ENCODE measurements at places on chromosomes 4 and X.

DNA sequence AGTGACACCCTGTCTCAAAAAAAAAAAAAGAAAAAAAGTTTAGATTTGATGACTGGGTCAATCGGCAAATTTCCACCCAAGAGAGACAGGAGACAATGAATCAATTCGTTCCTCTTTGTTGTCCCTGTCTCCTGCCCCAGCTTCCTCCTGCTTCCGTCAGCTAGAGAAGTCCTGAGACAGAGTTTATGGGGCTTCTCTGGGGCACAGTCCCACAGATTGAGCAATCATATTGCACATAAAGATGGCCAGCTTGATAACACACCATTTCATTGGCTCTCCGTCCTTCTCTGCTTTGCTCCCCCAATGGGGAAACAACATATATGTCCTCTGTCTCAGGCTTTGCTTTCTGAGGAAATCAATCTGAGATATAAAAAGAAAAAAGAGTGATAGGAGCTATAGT, 78.4 kb upstream of the FUNDC1 start:
- DNase-seq = no peak

GRCh38 chr4:83307920-83308319, 23.3 kb upstream of the COQ2 start:
- DNase-seq = no peak

DNA sequence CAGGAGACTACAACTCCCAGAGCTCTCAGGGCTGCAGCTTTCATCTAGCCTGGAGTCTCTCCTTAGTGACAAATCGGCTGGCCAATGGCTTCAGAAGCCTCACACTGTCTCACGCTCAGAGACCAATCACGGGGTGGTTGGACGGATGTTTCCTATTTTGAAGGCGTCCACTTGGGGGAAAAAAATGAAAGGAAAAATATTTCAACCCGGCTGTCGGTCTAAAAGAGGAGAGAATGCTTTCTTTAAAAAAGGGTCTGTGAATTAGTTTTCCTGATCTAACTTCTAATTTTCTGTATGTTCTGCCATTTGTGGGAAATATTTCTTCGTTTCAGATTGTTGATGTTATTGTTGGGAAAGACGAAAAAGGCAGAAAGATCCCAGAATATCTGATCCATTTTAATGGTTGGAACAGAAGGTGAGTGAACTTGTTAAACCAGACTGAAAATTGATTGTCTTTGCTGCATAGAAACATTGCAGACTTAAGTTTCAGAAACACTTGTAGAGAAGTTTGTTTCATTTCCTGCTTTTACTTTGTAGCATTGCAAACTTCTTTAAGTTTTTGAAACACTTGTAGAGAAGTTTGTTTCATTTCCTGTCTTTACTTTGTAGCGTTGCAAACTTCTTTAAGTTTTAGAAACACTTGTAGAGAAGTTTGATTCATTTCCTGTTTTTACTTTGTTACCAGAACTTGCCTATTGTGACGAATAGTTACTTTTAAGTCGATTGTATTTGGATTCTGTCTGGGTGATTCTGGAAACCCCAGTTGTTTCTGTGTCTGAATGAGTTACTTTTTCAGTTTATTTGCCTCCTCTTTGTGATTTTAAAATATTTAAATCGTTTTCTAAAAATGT, 1.6 kb downstream of the MSL3 start:
- no peak for DNase-seq

GRCh38 chr4:42985976-42986375, 93.5 kb downstream of the GRXCR1 start:
- DNase-seq = no peak

- DNase-seq = no peak
Observed at GRCh38 chrX:50723006-50723405, 91.0 kb downstream of the SHROOM4 start.

GRCh38 chr4:80360084-80360483, 24.6 kb downstream of the CFAP299 start:
- DNase-seq = no peak

GRCh38 chrX:106726485-106727437, at the start of gene RNF128:
Gene RNF128 (plus strand): TSS chrX:106726701. CDS start chrX:106726914, 213 bp downstream.
- DNase-seq = peak; percentile 83

GRCh38 chr4:126242679-126243390, 928.1 kb downstream of the FAT4 start:
- DNase-seq = no peak

DNA sequence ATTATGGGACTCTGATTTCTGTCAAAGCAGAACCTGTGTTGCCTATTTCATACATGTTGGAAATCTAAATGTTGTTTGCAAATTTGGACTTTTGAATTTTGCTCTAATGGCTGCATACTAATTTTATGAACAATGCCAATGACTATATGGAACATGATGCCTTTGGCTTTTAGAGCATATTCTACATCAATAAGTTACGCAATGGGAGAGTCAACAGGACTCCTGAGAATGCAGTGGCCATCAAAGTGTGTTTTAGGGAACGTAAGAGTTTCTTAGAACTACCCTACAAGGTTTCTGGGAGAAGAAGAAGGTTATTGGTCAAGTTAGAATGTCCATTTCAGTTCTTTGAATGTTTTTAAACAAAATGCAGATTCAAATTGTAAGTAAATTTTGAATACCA, 76.1 kb downstream of the SLIT2 start:
- DNase-seq = no peak

- DNase-seq = peak; percentile 67
Observed at GRCh38 chr4:25505637-25505991, 128.6 kb downstream of the ANAPC4 start.

DNA sequence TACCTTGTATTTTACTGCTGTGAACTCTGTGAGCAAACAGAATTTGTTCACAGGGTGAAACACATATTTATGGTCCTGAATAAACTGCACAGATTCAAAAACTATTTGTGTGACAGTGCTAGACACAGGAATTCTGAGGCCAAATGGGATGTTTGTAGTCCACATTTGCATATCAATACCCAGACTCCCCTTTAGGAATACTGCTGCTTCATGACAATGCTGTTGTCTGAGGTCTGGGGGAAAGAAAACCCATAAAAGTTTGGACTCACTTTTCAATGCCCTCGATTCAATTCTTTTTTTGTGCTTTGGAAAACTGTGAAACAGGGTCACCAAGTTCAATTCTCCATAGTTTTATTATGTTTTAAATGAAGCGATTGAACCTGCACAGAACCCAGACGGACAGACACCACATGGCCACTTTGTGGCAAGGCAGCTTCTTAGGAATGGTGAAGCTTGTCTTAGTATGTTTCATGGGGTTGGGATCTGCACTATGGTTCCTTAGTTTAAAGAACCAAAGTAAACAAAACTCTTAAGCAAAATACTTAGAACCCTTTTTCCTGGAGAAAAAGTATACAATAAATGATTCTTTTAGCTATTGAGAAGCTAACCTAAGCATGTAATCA, 92.3 kb upstream of the MAD2L1 start:
- no peak for DNase-seq
